Stimulated activated CD4-positive, alpha-beta T cell treated with anti-CD3 and anti-CD28 coated beads, Interleukin-4, amount 100 ng/mL, for 4 hours (primary cell): ENCODE measurements at places on chromosomes 1 and 21.

DNA sequence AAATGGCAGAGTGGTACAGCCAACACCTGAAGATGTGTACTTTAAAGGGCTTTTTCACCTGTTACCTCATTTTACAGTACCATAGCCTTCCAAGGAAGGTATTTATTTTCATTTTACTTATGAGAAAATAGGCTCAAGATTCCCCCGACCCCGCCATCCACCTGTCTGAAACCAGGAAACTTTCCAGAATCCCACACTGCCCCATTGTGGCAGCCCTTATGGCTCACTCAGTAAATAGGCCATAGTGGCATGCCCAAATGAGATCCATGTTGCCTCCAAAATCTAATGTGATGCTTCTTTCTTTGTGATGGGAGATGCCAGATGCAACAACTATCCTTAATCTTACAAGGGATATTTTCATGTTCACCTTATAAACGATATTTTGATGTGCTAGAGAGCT lies 97.8 kb downstream of the EBNA1BP2 start:
- DNase-seq: no peak

DNA sequence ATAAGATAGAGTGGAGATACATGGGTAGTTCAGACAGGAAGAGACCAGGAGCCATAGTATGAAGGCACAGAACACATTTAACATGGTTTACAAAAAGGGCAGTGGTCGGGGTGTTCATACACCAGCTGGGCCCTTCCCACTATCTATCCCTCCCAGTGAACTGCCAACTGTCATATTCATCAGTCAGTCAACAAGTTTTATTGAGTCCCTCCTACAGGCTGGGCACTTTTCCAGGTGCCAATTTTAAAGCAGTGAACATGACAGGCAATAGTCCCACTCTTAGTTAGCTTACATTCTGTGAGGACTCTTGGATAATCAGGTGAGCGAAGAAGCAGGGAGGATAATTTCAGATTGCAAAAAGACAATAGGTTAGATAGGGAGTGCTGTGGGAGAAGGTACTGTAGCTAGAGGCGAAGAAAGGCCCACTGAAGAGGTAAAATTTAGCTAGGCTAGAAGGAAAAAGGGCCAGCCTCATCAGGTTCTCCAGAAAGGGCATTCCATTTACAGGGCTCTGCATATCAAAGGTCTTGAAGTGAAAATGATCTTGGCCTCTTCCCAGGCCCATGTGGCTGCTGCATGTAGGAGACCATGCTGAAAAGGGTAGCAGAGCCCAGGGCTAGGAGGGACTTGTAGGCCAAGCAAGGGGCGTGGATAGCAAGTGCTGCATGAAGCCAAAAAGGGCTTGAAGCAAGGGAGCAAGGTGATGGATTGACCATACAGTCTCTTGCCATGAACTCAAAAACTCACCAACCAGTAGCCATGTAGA lies 274.7 kb upstream of the SNX7 start:
- DNase-seq: no peak

DNA sequence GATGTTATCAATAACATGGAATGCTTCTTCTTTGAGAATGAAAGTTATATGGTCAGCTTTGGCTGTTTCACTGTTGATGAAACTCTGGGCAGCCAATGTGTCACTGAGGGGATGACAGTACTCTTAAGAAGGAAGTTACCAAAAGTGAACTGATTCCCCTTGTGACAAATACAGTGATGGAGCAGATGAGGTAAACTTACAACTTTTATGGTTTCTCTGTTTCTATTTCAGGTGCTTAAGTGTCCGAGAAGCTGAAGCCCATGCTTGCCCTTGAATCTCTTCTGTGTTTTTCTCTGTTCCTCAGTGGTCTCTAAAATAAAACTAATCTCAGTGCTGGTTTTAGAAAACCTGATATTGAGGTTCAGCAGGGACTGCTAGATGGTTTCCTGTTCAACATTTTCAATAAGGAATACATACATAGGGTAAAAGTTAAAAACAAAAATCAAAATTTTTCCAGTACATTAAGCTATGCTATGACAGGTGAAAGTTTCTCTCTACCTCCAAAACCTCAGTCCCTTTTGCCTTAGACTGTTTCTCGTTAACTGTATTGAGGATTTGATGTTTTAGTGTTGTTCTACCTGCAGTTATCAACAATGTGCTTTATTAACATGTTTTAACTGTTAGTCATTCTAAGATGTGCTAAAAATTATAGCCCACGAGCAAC lies 454.4 kb upstream of the ADGRL4 start:
- no peak for DNase-seq

- DNase-seq: peak; percentile 5
These were observed 59.5 kb downstream of the KCNN3 start for GRCh38 chr1:154810571-154810970.

- no peak for DNase-seq
These were observed 20.3 kb downstream of the KCNQ4 start for GRCh38 chr1:40803902-40804301.
